ENCODE measurements at places on chromosomes 5 and 9. TPM values are rescaled to one million over a fixed set of nuclear protein-coding genes. Genes with fewer than 3 reads are reported as not detected.

TMEM174 gene
- not detected for polyA plus RNA-seq

NTNG2 gene
- polyA plus RNA-seq, result 8.6 TPM

ECM2 gene
- polyA plus RNA-seq, result 10.8 TPM

AQP3 gene
- 18.7 TPM for polyA plus RNA-seq

SLC1A3 gene
- polyA plus RNA-seq, result 21.7 TPM

PPP3R2 gene
- not detected for polyA plus RNA-seq

TMEM252 gene
- polyA plus RNA-seq, result 0.16 TPM

STC2 gene
- polyA plus RNA-seq, result 11.7 TPM

EGFL7 gene
- polyA plus RNA-seq, result 113 TPM

TERT gene
- polyA plus RNA-seq, result not detected

Data from right cardiac atrium (tissue), 5 donors.